A549 treated with DMSO at 1 μM for 4 hours (cell line): ENCODE measurements at places on chromosomes 3 and 15. TPM values are rescaled to one million over a fixed set of nuclear protein-coding genes. Genes with fewer than 3 reads are reported as not detected.

Gene POLR2M
- 49.1 to 74.2 TPM (median 67.1 TPM) in 5 replicates for total RNA-seq

Gene ZNF197
- 1.5 to 2.1 TPM (median 1.9 TPM) in 5 replicates for total RNA-seq

Gene SNUPN
- total RNA-seq = 30.8 to 33.7 TPM (median 32.2 TPM) in 5 replicates

Gene FBXW12
- total RNA-seq = not detected in 5 replicates

Gene HHLA2
- total RNA-seq = 0.05 to 0.26 TPM (median 0.08 TPM) in 4 of 5 replicates, not detected in the other
